ENCODE measurements at places on chromosomes 2 and 18. TPM values are rescaled to one million over a fixed set of nuclear protein-coding genes. Genes with fewer than 3 reads are reported as not detected.

The KIAA1328 gene
- total RNA-seq = 6.1 TPM

The CROCC2 gene
- not detected for total RNA-seq

- no peaks in the 10 kb centered on the region for H3K4me1 ChIP-seq
- H3K27me3 ChIP-seq = no peaks in the 10 kb centered on the region
- no peak for DNase-seq
- no peak overlapping the region for H3K4me3 ChIP-seq
These were observed 209.6 kb upstream of the PIK3C3 start for GRCh38 chr18:41745166-41746049.

DNA sequence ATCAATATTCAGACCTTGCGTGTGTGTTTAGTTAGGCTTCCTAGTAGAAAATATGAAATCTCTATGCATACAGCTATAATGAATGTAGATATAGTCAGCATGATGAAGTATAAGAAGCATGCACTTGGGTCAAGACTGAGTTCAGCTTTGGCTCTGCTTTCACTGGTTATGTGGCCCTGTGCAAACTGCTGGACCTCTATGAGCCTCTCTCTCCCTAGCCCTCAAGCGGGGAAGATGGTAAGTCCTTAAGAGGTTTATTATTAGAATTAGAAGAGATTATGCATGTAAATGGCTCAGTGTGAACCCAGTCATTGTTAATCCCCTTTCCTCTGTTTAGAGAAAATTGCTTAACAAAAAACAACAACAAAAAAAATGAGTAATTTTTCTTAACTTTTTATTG is 178.8 kb upstream of the NXPH2 start:
- no peaks in the 10 kb centered on the region for H3K4me1 ChIP-seq
- no peak overlapping the region for H3K4me3 ChIP-seq
- H3K36me3 ChIP-seq = no peaks in the 10 kb centered on the region
- DNase-seq = no peak
- H3K27me3 ChIP-seq = no peaks in the 10 kb centered on the region

DNA sequence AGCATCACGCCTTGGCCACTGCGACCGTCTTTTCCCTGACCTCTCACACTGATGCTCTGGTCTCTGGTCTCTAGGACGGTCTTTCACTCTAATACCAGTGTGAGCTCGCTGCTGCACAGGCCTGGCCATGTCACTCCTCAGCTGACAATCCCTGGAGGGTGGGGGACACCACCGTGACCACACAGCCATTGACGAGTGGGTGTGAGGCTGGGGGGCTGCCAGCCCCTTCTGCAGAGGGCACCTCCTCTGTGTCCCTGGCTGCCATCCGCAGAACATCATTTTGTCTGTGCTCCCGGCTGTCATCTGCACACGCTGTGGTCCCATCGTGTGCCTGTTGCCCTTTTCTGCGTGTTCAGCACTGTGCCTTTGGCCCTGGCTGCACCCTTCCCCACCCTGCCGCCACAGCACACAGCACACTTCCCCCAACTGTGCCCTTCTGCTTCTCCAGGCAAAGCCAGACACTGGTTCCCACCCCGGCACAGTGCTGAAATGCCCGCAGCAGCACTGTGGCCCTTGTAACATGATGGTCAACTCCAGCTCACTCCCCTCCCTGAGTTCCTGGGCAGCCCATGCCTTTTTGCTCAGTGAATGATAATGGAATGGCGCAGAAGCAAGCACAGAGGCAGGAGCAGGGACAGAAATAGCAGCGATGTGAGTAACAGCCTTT is 30.4 kb upstream of the INHBB start:
- H3K27ac ChIP-seq = no peak overlapping the region
- H3K27me3 ChIP-seq = peaks cover 9% of the 10 kb centered on the region
- peaks cover 9% of the 10 kb centered on the region for H3K4me1 ChIP-seq

DNA sequence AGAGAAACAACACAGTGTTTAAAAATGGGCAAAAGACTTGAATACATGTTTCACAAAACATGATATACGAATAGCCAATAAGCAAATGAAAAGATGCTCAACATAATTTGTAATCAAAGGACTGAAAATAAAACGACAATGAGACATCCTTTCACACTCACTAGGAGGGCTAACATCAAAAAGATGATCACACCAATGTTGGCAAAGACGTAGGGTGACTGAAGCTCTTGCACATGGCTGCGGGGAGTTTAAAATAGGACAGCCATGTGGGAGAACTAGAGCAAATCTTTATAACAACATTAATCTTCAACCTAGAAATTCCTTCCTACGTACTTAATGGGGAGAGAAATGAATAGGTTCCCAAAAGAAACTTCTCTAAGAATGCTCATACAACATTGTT is 19.2 kb upstream of the SEH1L start:
- H3K4me3 ChIP-seq = no peak overlapping the region
- H3K27ac ChIP-seq = no peak overlapping the region
- H3K36me3 ChIP-seq = no peaks in the 10 kb centered on the region
- peaks cover 49% of the 10 kb centered on the region for H3K27me3 ChIP-seq

DNA sequence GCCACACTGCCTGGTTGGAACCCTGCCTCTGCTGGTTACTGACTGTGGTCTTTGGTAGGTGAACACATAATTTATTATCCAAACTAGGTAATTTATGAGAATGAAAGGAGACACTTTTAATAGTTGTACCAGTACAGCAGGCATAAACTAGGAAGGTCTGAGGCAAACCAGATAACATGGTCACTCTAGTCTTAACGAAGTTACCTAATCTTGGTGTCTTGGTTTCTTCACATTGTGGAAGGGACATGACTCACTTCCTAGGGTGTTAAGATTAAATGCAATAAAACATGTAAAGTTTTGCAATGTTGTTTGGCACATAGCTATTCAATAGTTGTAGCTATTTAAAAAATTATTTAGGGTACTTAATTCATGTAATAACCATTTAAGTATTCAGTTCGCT is 23.3 kb downstream of the SPTBN1 start:
- no peaks in the 10 kb centered on the region for H3K27me3 ChIP-seq
- DNase-seq = no peak
- no peaks in the 10 kb centered on the region for H3K36me3 ChIP-seq
- no peak overlapping the region for H3K4me3 ChIP-seq

All from natural killer cell treated with Interleukin-12 subunit alpha and Interleukin-12 subunit beta and Interleukin-15 and Interleukin-18, amount 100 ng/mL, for 72 hours (primary cell).